ENCODE measurements at places on chromosomes 7 and 10.

DNA sequence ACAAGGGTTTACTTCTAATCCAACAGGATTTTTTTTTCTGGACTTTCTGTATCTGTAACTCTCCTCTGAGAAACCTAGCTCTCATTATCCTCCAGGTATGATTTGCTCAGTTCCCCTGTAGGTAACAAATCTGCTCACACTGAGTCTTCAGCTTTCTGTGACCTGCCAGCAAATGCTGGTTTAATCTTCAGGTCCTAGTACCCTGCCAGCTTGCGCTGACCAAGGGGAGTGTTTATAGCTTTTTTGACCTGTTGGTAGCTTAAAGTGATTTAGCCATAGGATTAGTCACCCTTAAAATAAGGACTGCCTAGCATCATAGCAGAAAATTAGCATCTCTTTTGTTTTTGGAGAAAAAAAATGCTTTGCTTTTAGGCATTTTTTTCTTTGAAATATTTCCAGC lies 22.4 kb downstream of the SND1 start:
- no peak for DNase-seq

GRCh38 chr10:70828923-70829322 lies 13.2 kb downstream of the SGPL1 start:
- no peak for DNase-seq

DNA sequence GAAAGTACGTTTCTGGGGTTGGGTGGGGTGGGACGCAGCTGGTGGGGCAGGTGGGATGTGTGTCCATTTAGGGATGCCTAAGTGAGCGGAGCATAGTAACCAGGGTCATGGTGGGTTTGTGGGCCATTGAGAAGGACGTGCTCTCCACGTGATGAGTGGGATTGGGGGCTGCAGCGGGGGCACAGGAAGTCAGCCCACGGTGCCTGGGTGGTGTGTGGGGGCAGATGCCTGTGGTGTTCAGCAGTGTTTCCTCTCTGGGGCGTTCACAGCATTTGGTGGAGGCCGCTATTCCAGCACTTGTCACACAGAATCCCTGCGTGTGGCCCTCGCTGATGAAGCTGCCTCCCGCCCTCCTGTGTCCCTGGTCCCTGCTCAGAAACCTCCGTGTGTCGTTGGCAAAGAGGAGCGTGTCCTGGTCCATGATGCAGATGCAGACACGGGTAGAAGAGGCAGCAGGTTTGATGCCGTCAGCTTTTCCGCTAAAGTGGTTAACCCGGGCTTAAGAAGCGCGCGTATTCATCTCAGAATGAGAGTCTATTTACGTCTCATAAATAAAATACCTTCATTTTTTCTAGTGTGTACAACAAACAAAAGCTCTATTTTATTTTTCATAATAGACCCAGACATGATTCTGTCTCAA lies 274.2 kb downstream of the ADARB2 start:
- no peak for DNase-seq

DNA sequence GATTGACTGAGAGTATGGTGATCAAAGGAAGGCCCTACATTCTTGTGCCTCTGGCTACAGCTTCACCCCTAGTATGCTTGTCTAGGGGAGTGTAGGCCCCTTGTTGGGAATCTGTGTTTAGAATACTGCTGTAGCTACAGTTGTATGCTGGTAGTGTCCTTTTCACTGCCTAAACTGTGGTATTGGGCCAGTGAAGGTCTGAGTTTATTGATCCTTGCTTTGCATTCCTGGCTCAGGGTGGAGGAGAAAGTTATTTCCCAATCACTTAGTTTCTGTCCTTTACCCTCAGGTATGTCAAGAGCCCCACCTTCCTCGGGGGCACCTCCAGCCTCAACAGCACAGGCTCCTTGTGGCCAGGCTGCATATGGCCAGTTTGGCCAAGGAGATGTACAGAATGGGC lies 6.6 kb downstream of the SEC24C start:
- DNase-seq, result no peak

- no peak for DNase-seq
Observed at GRCh38 chr7:90617442-90617841, 21.3 kb downstream of the CDK14 start.

DNA sequence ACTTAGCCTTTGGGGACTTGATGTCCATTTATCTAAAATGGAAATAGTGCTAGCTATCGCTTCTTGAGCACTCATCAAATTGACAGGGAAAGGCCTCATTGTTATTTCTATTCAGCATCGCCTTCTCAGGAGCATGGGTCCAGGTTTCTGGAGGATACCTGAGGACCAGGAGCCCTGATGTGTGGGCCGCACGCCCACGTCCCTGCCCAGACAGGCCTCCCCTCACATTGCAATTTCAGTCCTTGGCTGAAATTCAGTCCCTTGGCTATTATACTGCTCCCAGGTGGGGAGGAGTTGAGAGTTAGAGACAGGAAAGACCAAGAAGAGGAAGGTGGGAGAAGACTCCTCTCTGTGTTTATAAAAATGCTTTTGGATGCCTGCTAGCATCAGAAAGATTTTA lies 38.9 kb downstream of the GPRIN2 start:
- no peak for DNase-seq

Measured in effector memory CD4-positive, alpha-beta T cell (primary cell).